Cardiac muscle cell (in vitro differentiated cells and primary cell): ENCODE measurements at places on chromosomes 16 and 17.

GRCh38 chr16:13429416-13429815, 490.5 kb upstream of the ERCC4 start:
- no peak for DNase-seq

- DNase-seq = no peak
Observed at GRCh38 chr17:35477248-35477647, 28.7 kb upstream of the SLFN13 start.

- no peak for DNase-seq
Observed at GRCh38 chr16:79415983-79416640, 184.4 kb downstream of the MAF start.

DNA sequence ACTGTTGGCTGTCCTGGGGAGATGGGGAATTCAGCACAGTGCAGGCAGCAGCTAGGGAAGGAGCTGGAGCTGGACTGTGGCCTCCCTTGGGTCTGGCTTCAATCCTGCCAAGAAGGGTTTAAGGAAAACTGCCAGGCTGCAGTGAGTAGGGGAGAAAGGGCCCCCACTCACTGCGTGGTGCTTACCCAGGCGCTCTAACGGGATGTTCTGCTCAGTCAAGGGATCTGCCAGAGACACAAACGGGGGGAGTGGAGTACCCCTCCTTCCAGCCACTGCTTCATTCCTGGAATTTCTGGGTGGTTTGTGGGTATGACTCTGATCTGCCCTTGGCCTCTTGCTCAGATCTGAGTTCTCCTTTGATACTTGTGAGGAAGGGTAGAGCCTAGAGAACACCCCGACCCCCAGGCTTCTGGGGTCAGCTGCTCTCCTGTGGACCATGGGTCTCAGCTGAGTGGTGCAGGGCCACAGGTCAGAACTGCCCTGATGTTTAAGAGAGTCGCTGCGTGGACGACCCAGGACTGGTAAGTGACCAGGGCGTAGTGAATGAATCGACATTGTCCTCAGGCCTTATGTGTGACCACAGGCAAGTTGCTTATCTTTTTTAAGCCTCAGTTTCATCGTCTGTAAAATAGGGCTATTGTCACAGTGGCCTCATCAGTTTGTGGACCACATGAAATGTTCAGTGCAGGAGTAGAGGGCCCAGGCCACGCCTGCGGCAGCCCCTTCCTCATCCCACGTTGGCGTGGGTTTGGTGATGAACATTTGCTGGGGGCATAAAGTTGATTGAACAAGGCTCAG, 9.6 kb downstream of the CRISPLD2 start:
- DNase-seq = peak; percentile 94

DNA sequence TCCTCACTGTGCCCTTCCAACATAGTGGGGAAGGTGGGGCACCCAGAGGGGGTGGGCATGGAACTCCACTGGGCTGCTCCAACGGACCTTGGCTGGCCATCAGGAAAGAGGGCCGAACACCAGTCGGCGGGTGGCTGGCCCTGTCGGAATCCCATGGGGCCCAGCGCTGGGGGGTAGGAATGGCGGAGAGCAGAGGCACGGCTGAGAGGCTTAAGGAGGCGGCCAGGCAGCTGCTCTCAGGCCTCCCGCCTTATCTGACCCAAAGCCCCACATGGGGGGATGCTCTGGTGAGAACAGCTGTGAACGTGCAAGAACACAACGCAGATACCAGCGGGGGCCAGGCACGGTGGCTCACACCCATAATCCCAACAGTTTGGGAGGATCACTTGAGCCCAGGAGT, 4.4 kb upstream of the MYO1C start:
- no peak for DNase-seq

- peak; percentile 83 for DNase-seq
Observed at GRCh38 chr17:3594051-3594800, 15.0 kb downstream of the TRPV1 start.

DNA sequence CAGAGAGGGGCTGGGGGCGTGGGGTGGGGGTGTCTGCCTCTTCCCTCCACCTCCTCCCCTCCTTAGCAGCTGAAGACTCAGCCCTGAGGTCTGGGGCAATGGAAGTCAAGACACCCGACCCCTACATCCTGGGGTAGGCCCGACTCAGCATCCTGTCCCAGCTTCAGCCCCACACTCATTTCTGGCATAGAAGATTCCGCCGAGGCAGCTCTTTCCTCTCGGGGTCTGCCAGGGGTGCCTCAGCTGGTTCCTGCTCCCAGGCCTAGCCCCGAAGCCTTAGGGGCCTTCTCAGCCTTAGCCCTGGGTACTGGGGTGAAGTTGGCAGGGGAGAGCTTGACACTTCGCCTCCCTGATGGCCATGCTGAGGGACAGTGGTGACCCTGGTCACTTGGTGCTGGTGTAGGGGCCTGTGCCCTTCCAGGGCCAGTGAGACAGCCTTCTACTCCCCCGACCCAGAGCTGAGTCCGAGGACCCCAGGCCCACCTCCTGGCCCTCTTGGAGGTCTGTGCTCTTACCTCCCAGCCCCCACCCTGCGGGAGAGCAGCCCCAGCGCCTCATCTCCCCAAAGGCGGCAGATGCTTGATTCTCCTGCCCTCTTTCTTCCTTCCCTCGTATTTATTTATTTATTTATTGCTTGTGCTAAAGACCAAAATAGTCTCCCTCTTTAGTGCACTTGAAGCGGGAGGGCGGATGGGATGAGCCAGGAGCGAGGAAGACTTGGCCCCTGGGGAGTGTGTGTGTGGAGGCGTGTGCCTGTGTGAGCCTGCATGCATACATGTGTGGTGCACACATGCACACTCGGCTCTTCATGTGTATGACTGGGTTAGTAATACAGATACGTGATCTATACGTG, 42.5 kb downstream of the KCNJ12 start:
- DNase-seq = peak; percentile 24

DNA sequence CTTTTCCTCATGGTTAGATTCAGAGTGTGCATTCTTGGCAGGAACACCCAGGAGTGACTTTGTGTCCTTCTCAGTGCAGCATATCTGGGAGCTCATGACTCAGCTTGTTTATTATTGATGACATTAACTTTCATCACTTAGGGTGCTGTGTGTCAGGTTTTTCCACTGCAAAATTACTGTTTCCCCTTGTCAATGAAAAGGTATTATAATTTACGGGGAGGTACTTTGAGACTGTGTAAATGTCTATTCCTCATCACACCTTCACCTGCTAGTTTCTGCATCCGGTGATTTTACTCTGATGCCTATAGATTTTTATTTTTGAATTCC, 50.5 kb downstream of the WWP2 start:
- peak; percentile 3 for DNase-seq

DNA sequence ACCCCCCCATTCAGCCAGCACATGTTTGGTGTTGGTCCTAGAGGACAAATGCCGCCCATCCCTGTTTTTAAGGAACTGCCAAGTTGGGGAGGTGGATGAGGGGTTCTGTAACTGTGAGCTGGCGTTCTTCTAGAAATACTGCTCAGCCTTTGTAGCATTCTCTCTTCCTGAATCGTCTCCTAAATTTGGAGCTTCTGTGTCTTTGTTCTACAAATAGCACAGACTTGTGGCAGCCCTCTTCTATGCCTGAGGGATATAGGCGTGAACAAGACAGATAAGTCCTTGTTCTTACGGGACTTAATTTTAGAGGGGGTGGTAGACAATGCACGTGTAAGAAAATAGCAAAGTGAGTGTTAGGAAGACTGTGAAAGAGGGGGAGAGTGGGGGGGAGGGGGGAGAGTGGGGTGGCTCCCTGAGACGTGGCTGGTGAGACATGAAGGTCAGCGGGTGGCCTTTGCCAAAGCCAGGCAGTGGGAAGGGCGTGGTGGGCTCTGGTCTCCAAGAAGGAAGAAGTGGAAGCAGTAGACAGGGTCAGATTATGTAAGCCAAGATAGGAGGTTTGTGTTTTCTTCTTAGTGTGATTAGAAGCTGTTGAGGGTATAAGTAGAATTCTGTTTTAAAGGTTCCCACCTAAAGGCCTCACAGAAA, 9.9 kb downstream of the MFSD11 start:
- no peak for DNase-seq

DNA sequence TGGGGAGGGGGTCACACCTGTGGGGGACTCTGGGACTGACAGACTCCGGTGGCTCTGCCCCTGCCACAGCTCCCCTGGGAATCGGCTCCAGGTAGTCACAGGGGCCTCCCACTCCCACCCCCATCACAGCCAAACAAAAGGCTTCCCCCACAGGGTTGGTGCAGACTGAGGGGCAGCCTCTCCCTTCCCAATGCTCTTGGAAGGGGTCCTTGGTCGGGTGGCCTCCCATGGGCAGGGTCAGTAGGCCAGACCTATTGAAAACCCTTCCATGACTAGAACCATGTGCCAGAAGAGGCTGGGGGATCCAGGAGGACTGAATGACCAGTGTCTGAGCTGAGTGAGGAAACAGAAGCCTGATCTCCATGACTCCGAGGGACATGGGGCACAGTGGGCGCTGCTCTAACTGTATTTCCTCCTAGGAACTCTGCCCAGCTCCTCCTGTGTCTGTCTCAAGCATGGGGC, 28.6 kb downstream of the TK2 start:
- no peak for DNase-seq

DNA sequence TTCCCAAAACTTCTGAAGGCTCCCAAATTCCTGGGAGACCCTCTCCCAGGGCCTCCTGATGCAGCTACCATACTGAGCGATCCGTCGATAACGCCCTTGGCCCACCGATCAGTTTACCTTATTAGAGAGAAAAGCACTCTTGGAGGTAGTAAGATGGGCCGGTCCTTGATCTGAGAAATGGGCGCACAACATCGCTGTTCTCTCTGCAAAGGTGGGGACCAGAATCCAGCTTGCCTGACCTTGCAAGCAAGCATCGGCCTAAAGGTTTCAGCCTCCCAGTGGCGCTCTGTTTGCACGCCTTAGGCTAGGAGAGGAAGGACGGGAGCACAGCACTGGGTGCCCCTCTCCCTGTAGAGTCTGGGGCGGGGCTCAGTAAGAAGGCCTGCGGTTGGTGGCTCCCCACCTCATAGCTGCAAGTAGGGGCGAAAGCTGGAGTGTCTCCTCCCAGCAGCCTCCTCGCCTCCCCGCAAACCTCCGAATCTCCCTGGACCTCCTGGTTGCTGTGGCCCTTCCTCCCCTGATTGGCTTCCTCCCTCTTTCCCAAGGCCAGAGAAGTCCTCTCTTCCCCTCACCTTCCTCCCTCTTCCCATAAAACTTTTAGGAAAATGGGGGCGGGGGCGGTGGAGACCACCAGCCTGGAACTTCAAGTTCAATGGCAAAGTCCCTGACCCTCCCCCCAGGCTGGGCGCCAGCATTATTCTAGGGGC, at the start of gene PRAC1:
Gene PRAC1 (minus strand): TSS at position 318 of the 707 bp plus-strand sequence. CDS start 126 bp downstream, at position 192.
- no peak for DNase-seq

DNA sequence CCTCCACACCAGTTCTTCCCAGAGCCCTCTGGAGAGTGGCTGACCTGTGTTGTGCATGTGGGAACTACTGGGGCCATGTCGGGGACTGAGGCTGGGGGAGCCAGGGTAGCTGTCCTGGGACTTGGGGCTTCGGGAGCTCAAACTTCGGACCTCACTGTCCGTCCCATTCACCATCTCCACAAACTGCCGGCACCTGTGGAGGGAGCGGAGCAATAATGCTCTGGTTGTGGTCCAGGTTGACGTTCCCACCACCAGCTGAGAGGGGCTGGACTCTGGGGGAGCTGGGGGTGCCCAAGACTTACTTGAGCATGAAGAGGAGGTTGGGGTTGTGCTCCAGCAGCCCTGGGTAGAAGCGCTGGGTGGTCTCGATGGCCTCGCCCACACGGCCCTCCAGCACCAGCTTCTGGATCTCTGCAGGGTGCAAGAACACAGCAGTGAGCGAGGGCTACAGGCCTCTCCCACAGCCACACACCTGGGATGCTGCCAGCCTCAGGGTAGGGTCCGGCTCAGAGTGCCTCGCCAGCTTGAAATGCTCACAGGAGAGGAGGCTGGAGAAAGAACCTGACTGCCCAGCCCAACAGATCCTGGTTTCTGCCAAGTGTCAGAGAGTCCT, 10.6 kb upstream of the GFOD2 start:
- no peak for DNase-seq

DNA sequence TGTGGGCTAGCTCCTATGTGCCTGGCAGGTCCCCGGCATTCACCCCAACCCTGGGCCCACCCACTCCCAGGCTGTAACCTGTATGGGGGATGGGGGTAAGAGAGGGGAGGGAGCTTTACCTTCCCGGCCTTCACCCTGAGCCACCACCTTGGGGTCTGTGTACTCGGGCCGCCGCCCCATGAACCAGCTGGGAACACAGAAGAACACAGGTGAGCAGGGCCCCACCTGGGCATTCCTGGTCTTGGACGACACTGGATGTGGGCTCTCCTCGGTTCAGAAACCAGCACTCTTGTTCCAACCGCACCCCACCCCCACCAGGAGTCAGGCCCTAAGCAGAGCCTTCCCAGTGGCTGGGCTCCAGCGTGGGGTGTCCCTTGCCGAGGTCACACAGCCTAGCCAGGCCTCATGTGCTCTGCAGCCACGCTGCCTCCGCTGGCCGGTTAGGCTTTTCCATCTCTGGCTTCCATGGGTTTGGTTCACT, 18.8 kb downstream of the B9D1 start:
- DNase-seq = no peak

GRCh38 chr17:73667181-73667959, 23.1 kb upstream of the SDK2 start:
- no peak for DNase-seq

GRCh38 chr17:64063766-64064224, 43.4 kb upstream of the ICAM2 start:
- DNase-seq = peak; percentile 68

DNA sequence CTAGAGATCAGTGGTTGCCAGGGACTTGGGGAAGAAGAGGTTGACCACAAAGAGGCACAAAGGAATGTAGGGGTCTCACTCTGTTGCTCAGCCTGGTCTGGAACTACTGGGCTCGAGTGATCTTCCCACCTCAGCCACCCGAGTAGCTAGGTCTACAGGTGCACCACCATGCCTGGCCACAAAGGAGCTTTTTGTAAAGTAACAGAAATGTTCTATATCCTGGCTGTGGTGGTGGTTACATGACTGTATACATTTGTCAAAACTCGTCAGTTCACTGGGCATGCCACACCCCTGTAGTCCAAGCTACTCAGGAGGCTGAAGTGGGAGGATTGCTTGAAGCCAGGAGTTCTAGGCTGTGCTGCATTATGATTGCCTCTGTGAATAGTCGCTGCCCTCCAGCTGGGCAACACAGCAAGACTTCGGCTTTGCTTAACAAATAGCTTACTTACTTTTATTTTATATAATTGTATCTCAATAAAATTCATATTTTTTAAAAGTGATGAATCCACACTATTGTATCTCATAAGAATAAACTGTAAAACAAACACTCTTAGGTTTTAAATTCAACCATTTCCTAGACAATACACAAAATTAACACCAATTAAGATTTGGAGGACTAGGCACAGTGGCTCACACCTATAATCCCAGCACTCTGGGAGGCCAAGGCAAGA, 5.0 kb downstream of the SKA2 start:
- no peak for DNase-seq
